Esophagus squamous epithelium (tissue), 5 donors: ENCODE measurements at places on chromosomes 6 and 20.

DNA sequence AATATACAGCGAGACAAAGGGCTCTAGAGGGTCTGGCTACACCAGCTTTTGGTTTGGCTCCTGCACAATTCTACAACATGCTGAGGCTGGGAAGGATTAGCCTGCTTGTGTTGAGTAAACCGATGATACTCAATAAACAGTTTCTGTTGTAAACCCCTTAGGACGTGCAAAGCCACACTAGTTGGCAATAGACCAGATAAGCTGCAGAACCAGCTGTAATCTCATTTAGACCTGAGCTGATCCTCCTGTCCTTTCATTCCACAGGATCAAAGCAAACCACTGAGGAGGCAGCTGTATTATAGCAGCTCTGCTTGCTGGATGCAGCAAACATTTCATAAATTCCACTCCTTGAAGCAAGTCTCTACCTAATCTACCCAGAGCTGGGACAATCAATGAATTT is 79.7 kb downstream of the MMS22L start:
- no peaks in the 10 kb centered on the region for H3K27me3 ChIP-seq
- DNase-seq = no peak
- no peaks in the 10 kb centered on the region for H3K36me3 ChIP-seq
- no peak overlapping the region for H3K4me3 ChIP-seq

GRCh38 chr20:23235173-23236027 is 115.2 kb upstream of the NXT1 start:
- no peaks in the 10 kb centered on the region for H3K27me3 ChIP-seq
- H3K4me1 ChIP-seq = no peaks in the 10 kb centered on the region
- H3K36me3 ChIP-seq = no peaks in the 10 kb centered on the region
- no peak overlapping the region for H3K27ac ChIP-seq
- no peak for DNase-seq

DNA sequence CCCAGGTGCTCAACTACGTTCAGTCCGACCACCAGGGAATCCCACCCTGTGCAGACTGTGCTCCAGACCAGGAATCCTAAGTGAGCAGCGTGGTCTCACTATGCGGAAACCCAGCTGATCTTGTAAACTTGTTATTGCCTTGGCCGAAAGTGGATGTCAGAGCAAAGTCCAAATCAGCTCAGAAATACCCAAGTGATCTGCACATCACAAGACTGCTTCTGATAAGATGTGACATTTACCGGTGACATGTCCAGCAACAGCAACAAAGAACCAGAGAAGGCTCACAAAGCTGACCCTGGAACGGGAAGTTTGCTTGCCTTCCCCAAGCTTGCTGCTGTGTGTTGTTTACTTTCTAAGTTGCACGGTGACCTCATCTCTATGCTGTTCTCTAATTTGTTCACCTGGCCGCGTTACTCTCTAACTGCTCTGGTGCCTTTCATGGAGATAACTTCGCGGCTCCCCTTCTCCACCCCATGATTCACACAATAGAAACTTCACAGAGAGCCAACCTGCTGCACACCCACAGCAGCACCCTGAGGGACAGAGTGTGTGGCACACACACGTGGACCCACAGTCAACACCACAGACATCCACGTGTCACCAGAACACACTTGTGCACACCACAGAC is 1.7 kb downstream of the BNIP5 start:
- no peaks in the 10 kb centered on the region for H3K36me3 ChIP-seq
- no peaks in the 10 kb centered on the region for H3K27me3 ChIP-seq
- no peak for DNase-seq
- H3K4me1 ChIP-seq = no peaks in the 10 kb centered on the region

- H3K36me3 ChIP-seq = no peaks in the 10 kb centered on the region
- no peak overlapping the region for H3K4me3 ChIP-seq
- H3K4me1 ChIP-seq = no peaks in the 10 kb centered on the region
- DNase-seq = no peak
- no peaks in the 10 kb centered on the region for H3K27me3 ChIP-seq
- H3K27ac ChIP-seq = no peak overlapping the region
Observed at GRCh38 chr20:54646156-54646517, 170.7 kb downstream of the DOK5 start.

- H3K4me1 ChIP-seq = no peaks in the 10 kb centered on the region
- no peak overlapping the region for H3K27ac ChIP-seq
- H3K27me3 ChIP-seq = no peaks in the 10 kb centered on the region
- DNase-seq = no peak
Observed at GRCh38 chr20:47262365-47263013, 94.0 kb downstream of the ZMYND8 start.

DNA sequence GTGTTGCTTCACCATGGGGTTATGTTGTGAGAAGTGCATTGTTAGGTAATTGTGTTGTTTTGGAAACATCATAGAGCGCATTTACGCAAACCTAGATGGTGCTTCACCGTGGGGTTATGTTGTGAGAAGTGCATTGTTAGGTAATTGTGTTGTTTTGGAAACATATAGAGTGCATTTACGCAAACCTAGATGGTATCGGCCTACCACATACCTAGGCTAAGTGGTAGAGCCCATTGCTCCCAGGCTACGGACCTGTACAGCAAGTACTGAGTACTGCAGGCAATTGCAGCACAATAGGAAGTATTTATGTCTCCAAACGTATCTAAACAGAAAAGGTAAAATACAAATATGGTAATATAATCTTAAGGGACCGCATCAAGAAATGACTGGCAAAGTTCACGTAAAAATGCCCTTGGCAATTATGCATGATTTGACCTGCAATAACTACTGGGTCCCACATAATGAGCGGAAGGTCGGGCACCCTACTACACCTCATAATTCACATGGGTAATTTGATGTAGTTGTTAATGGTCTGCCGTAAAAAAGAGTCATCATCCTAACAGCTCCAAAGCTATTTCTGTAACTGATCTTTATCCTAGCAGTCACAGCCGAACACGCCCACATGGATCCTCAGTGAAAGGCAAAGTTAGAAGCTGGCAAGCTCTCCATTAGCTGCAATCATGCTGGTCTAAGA is 76.0 kb downstream of the RSPH3 start:
- H3K27ac ChIP-seq = no peak overlapping the region
- H3K4me1 ChIP-seq = no peaks in the 10 kb centered on the region
- no peak overlapping the region for H3K4me3 ChIP-seq
- no peak for DNase-seq

- no peaks in the 10 kb centered on the region for H3K4me1 ChIP-seq
- no peak for DNase-seq
- H3K27ac ChIP-seq = no peak overlapping the region
- no peak overlapping the region for H3K4me3 ChIP-seq
Observed at GRCh38 chr20:24610341-24611115, 141.1 kb downstream of the SYNDIG1 start.

DNA sequence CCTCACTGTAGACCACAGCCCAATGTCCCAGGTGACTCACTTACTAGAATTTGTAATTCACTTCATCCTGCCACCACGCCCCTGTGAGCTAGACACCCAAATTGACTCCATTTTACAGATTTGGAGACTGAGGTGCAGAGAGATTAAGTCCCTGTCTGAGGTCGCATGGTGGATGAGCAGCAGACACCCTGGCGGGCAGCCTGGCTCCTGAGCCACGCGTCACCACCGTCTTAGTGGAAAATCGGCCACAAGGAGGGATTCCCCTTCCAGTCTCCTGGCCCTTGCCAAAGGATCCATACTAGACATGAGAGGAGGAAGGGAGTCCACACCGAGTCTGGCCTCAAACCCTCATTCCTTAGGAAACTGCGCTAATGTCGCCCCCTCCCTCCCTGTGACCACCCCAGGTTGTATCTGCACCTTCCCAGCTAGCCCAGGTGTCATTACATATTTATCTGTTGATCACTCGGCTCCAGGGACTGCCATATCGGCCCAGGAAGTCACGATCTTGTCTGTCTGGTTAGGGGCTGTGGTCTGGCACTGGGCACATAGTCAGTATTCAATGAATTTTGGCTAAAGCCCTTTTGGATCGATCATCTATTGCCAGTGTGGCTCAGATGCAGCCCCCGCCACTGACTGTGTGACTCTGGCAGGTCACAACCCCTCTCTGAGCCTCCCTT is 25.7 kb upstream of the PTGIS start:
- DNase-seq = no peak
- no peaks in the 10 kb centered on the region for H3K27me3 ChIP-seq
- peaks cover 61% of the 10 kb centered on the region for H3K4me1 ChIP-seq
- H3K4me3 ChIP-seq = no peak overlapping the region
- peak overlapping the region; percentile 89 for H3K27ac ChIP-seq

- no peak overlapping the region for H3K27ac ChIP-seq
- H3K4me1 ChIP-seq = peaks cover 14% of the 10 kb centered on the region
- no peaks in the 10 kb centered on the region for H3K36me3 ChIP-seq
- no peak for DNase-seq
- no peak overlapping the region for H3K4me3 ChIP-seq
Observed at GRCh38 chr6:128343706-128344105, 176.7 kb downstream of the PTPRK start.

- H3K4me1 ChIP-seq = peaks cover 3% of the 10 kb centered on the region
- DNase-seq = no peak
- no peak overlapping the region for H3K4me3 ChIP-seq
- no peaks in the 10 kb centered on the region for H3K36me3 ChIP-seq
- H3K27me3 ChIP-seq = no peaks in the 10 kb centered on the region
Observed at GRCh38 chr6:155216312-155217046, 47.3 kb upstream of the CLDN20 start.

- H3K27me3 ChIP-seq = no peaks in the 10 kb centered on the region
- H3K36me3 ChIP-seq = no peaks in the 10 kb centered on the region
- H3K27ac ChIP-seq = no peak overlapping the region
- no peak overlapping the region for H3K4me3 ChIP-seq
Observed at GRCh38 chr20:52204136-52204535, 12.6 kb upstream of the ZFP64 start.

DNA sequence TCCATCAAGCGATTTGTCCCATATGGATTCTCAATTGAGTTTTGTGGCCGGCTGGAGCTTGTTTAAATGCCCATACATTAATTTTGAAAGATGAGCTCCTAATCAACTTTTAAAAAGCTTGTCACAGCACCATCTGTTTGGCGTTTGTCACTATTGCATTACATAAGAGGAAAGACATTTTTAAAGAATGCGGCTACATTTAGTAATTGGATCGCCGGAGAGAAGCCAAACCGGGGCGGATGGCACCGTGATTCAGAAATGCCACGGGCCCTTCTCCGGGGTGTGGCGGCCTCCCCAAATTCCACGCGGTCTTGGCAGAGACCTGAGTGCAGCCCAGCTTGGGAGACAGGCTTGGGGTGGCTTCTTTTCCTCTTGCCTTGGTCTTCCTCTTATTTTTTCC is 67.7 kb upstream of the ZNFX1 start:
- no peaks in the 10 kb centered on the region for H3K36me3 ChIP-seq
- no peak for DNase-seq
- peaks cover 11% of the 10 kb centered on the region for H3K4me1 ChIP-seq
- no peak overlapping the region for H3K4me3 ChIP-seq

DNA sequence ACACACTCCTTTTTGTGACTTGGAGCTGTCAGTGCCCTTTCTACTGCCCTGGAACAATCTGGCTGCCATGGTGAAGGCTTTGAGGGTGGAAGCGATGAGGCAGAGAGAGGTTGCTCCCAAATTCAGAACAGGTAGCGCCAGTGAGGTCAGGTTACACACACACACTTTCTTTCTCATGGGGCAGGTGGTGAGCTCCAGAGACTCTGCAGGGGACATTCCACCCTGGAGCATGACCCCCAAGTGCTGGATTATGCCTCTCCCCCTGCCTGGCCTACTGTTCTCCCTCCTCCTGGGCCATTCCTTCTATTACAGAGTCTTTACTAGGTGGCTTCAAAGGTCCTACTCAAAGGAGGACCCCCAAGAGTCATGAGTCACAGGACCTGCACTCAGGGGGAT is 98.0 kb downstream of the EYA2 start:
- H3K27ac ChIP-seq = peak overlapping the region; percentile 11
- H3K4me3 ChIP-seq = no peak overlapping the region
- DNase-seq = no peak
- no peaks in the 10 kb centered on the region for H3K36me3 ChIP-seq
